CD4-positive, alpha-beta T cell treated with Interleukin-2 at 100 ng/mL for 4 hours (primary cell): ENCODE measurements at places on chromosomes 6 and 20.
A peak's percentile ranks its signal among the peaks of the same experiment; 100 is the strongest.

GRCh38 chr6:147560670-147561069 is 52.2 kb downstream of the SAMD5 start:
- DNase-seq: no peak

- no peak for DNase-seq
These were observed 1.9 kb downstream of the TMEM239 start for GRCh38 chr20:2817891-2818595.

DNA sequence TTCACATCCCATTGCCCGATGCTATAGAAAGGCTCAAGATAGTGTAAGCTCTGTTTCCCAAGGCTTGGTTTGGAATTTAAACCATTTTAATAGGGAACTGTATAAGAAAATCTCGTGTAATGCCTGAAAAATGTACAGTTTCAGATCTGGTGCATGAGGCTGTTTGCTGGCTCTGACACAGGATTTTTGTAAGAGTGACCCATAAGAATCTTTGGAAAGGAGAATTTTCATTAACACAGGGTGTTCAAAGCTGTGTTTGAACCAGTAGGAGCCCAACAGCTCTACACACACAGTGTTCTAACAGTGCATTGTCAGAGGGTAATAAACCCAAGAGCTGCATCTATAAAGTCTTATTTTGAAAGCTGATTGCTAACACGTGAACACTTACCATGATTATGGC is 293.5 kb downstream of the PRL start:
- no peak for DNase-seq

GRCh38 chr6:127195833-127196232 is 70.8 kb upstream of the RNF146 start:
- DNase-seq: no peak

GRCh38 chr20:16167423-16168130 is 405.7 kb downstream of the KIF16B start:
- no peak for DNase-seq

GRCh38 chr20:38731738-38732113 is 7.4 kb downstream of the SLC32A1 start:
- DNase-seq: no peak

DNA sequence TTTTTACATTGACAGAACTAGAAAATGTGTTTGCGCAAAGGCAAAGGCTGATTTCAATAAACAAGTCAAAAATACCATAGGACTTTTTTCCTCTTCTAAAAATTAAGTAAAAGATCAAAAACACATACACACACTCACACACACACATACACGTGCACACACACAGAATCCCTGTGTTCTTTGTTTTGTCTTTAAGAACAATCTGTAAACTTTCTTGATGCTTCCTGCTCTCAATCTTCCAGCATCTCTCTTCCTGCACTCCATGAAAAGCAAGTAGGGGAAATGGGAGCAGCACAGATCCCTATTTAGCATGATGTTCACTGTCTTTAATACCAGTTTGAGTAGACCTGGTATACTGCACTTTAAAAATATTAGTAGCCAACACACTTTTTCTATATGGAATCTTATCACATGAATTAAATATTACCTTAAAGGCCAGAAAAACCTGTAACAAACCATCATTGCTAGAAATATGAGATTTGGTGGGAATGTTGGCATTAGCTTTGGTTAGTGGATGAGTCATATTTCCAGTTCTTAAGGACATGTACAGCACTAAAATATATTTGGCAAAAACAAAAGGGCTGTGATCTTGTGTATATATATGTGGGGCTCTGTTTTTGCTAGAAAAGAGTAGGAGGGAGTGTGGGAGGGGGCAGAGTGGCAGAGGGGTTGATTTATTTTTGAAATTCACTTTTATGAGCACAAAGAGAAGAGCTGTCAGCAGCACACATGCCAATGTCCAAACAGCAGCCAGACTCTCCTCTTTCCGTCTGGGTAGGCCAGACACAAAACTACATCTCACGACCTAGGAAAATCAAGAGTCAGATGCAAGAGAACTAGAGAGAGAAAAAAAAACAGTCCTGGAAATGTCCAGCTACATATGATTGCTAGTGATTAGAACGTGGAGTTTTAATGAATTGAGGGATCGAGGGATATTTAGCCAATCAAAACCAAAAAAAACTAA is 4.6 kb downstream of the PTPRK start:
- no peak for DNase-seq

- peak; percentile 57 for DNase-seq
These were observed 1.5 kb downstream of the REPS1 start for GRCh38 chr6:138986578-138986977.

- no peak for DNase-seq
These were observed 38.4 kb downstream of the RREB1 start for GRCh38 chr6:7145885-7146828.

- DNase-seq: no peak
These were observed 29.8 kb downstream of the SYCP2 start for GRCh38 chr20:59903621-59904020.

GRCh38 chr6:124927806-124928205 is 34.4 kb upstream of the RNF217 start:
- no peak for DNase-seq

DNA sequence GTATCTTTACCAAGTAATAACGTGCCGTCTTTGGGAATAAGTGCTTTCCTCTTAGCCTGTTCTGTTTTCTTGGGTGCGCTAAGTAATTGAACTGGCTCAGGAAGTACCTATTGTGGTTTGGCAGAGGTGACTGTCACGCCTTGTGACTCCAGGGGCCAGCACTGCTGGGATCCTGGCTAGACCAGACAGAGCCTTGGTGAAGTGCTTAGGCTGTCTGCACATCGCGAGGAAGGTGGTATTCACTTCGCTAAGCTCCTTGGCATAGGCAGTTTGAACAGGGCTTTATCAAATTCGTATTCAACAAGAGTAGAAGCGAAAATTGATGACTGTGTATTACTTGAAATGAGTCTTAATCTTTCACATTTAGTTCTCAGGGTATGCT is 17.6 kb downstream of the PRDM1 start:
- DNase-seq: peak; percentile 59

- DNase-seq: peak; percentile 16
These were observed 4.9 kb upstream of the DEK start for GRCh38 chr6:18269253-18269652.

- DNase-seq: no peak
These were observed 37.9 kb upstream of the RNF217 start for GRCh38 chr6:124924333-124924759.

GRCh38 chr6:125866433-125866832 is 75.7 kb downstream of the NCOA7 start:
- no peak for DNase-seq

DNA sequence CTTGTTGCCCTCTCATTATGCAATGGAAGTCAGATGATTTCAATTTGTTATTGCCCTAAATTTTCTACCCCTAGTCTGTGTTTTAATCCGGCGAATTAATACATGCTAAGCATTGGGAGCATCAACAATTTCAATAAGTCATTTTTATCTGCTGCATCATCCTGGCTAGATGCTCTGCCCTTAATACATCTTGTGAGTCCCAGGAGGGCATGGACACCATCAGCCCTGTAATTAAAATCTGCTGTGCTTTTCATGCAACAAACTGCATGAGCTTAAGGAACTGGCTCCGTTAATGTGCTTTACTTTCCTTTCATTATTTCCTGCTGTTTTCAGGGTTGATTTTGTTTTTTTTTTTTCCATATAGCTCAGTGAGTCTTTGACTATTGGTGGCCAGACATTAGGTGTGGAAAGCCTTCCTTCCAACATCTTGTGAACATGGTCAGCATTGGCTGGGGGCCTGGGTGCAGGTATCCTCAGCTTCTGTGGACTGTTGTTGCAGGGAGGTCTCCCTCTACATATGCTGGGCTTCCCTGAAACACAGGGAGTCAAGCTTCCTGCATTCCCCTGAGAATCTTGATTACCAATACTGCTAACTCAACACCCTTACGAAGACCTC is 8.5 kb upstream of the PBOV1 start:
- no peak for DNase-seq

DNA sequence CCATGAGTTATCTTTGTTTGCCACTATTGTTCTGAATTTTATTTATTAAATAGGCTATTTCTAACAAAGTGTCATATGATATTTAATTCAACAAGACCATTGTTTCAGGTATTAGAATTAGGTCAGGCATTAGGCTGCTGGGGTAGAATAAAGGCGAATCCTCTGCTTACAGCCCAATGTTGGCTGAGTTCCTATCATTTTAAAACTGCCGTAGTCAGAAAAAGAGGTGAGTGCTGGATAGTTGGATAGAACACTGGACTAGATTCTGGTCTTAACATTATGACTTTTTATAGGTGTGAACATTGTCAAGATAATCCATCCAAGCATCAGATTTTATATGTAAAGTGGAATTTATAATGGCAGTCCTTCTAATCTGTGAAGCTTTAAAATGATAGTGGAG is 6.3 kb downstream of the RIMS1 start:
- DNase-seq: no peak

- no peak for DNase-seq
These were observed 36.7 kb downstream of the INSM1 start for GRCh38 chr20:20404633-20405032.

DNA sequence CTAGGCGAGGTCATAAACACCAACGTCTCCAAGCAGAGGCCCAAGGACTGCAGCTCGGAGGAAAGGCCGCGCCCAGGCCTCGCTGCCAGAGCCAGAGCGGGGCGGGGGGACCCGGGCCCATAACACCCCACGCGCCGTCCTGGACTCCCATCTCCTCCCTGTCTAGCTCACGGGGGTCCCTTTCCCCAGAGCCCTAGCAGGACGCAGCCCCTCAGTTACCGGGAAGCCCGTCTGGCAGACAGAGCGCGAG is 44.9 kb downstream of the MDFI start:
- DNase-seq: no peak

- DNase-seq: no peak
These were observed 48.5 kb upstream of the TTPAL start for GRCh38 chr20:44426879-44427790.

- DNase-seq: peak; percentile 48
These were observed 19.3 kb downstream of the TOP1 start for GRCh38 chr20:41047975-41048305.

GRCh38 chr6:47251396-47251795 is 58.3 kb downstream of the TNFRSF21 start:
- DNase-seq: no peak

DNA sequence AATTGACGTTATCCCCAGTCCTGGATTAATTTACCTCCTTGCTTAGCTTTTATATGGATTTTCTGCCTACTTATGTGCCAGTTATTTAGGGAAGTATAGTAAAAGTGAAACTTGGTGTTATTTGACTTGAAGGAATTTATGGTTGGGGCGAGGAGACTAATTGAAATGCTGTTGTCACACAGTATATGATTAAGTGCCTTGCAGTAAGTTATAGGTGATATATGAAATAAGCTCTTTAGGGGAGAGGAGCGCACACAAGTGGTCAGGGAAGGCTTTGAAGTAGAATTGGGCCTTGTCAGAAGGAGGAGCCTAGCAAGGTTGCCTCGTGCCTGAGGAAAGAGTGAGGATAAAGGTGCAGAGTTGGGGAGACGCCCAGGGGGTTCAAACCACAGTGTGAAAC is 20.5 kb downstream of the NCOA7 start:
- DNase-seq: no peak

DNA sequence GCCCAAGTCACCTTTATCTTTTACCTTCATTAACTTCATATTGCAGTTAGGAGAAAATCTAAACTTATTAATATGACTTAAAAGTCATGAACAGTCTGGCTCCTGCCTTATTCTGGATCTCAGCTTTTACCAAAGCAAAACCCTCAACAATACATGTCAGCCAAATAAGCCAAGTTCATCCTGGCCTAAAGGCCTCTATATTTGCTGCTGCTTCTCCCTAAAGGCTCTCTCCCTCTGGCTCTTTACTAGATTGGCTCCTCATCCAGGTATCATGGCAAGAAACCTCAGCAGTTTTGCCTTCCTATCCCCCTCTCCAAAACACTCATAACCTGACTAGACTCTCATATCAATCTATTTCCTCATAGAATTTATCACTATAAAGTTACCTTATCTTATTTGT is 11.1 kb downstream of the LMBRD1 start:
- no peak for DNase-seq

GRCh38 chr20:18808712-18809111 is 4.9 kb upstream of the SCP2D1 start:
- no peak for DNase-seq

DNA sequence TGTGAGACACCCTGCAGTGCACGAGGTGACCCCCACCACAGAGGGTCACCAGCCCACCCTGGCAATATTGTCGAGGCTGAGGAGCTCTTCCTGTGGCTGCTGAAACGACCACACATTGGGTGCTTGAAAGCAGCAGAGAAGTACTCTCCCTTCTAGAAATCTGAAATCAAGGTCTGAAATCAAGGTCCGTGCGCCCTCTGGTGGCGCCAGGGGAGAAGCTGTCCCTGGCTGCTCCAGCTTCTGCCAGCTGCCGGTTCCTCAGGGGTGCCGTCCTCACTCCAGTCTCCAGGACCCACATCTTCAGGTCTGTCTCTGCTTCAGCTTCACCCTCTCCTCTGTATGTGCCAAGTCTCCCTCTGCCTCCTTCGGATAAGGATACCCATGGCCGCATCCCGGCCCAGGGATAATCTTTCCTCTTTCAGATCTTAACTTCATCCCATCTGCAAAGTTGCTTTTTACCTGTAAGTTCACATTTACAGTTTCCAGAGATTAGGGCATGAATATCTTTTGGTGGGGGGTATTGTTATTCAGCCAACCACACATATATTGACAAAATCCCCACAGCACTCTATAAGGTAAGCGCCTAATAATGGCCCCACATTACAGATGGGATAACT is 108.3 kb upstream of the PHACTR3 start:
- DNase-seq: peak; percentile 54

DNA sequence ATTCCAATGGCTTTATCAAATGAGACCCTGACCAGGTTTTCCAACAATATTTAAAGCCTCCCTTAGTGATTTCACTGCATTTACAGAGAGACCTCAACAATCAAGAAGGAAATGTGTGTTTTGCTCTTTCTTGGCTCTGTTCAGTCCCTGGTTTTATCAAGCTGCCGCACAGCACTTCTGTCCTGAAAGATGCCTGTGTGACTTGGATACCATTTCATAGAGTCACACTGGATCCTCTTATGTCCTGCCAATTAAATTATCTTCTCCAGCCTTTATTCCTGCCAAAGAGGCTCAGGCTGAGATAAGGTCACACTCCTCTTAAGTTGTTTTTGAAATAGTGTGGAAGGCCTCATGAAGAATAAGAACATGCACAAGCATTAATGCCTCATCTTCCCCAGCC is 197.0 kb upstream of the RNF217 start:
- DNase-seq: no peak

DNA sequence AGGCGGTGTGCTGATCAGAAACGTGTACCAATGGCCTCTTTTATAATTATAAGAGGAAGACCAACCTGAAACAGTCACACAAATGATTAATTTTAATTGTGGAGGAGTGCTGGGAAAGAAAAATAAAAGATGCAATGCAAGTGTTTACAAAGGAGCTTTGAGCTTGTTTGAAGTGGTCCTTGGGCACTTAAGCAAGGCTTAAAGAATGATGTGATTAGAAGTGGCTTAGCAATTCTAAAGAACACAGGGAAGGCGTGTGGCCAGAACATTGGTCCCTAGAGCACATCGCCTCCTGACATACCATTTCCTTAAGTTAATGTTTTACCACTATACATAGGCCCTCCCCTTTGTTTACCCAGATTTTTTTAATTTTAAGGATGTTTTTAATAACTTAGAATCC is 26.1 kb downstream of the PTPN1 start:
- no peak for DNase-seq

- no peak for DNase-seq
These were observed 1.0 kb downstream of the HELZ2 start for GRCh38 chr20:63572788-63573646.
